ENCODE measurements at places on chromosomes 16 and 17. TPM values are rescaled to one million over a fixed set of nuclear protein-coding genes. Genes with fewer than 3 reads are reported as not detected.

KRT27 gene
- total RNA-seq = not detected

KRT24 gene
- total RNA-seq = not detected

GPR179 gene
- 0.05 TPM for total RNA-seq

CHST5 gene
- total RNA-seq = 0.85 TPM

C16orf96 gene
- total RNA-seq = 0.08 TPM

PPY gene
- not detected for total RNA-seq

PPP1R27 gene
- total RNA-seq = 0.25 TPM

GRAP gene
- total RNA-seq = 1.7 TPM

ZNF267 gene
- total RNA-seq = 5.7 TPM

BAIAP3 gene
- total RNA-seq = 3.9 TPM

VAT1 gene
- total RNA-seq = 68.2 TPM

DPEP3 gene
- not detected for total RNA-seq

KIF2B gene
- total RNA-seq = not detected

CCDC102A gene
- total RNA-seq = 11.3 TPM

KRT39 gene
- total RNA-seq = not detected

TBC1D10B gene
- 23.3 TPM for total RNA-seq

DRC3 gene
- 1.7 TPM for total RNA-seq

TMIGD1 gene
- not detected for total RNA-seq

PYY gene
- total RNA-seq = not detected

CCR7 gene
- total RNA-seq = not detected

PRR29 gene
- total RNA-seq = not detected

CD300H gene
- not detected for total RNA-seq

GPR139 gene
- not detected for total RNA-seq

GP1BA gene
- total RNA-seq = 0.22 TPM

SPAG7 gene
- total RNA-seq = 158 TPM

CCL22 gene
- not detected for total RNA-seq

OTOA gene
- 0.11 TPM for total RNA-seq

CTRB1 gene
- total RNA-seq = not detected

OTOP2 gene
- not detected for total RNA-seq

SSTR5 gene
- 22.6 TPM for total RNA-seq

GAS2L2 gene
- 0.08 TPM for total RNA-seq

KRT37 gene
- total RNA-seq = not detected

CASKIN2 gene
- total RNA-seq = 34.3 TPM

SLC5A10 gene
- total RNA-seq = not detected

SLC12A3 gene
- total RNA-seq = not detected

ZNF287 gene
- total RNA-seq = 9.9 TPM

RAC3 gene
- total RNA-seq = 0.82 TPM

RHBDL1 gene
- 2.3 TPM for total RNA-seq

TMEM114 gene
- not detected for total RNA-seq

PGAP3 gene
- 10.7 TPM for total RNA-seq

Data from left ventricle myocardium inferior (tissue), 1 donor.